ENCODE measurements at places on chromosomes 3 and 15. TPM values are rescaled to one million over a fixed set of nuclear protein-coding genes. Genes with fewer than 3 reads are reported as not detected.

Gene KCNAB1
- polyA plus RNA-seq: not detected

Gene CASR
- polyA plus RNA-seq: 0.19 TPM

Gene TMEM87A
- polyA plus RNA-seq: 10.5 TPM

Gene CELSR3
- 1.7 TPM for polyA plus RNA-seq

Gene DNAH12
- polyA plus RNA-seq: not detected

Gene KCNMB2
- 0.06 TPM for polyA plus RNA-seq

Gene RTP1
- polyA plus RNA-seq: not detected

Gene CHRFAM7A
- 1.00 TPM for polyA plus RNA-seq

Gene SERF2
- polyA plus RNA-seq: 1,677 TPM

DNA sequence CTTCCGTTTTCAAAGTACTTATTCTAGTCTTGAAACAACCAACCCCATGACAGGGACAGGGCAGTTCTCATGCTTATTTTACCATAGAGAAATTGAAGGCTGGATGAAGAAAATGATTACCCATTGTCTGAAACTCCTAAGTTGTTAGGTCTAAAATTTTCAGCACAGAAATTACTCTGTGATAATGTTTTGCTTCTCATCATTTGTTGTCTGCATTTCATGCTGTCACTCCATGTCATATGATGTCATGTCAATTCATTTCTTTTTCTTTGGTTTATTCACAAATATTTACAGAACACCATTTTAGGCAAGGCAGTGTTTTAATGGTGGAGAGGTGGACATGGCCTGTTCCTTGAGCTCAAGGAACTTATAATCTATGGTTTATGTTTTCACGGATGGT is 98.2 kb upstream of the RASGRP1 start:
- H3K4me3 ChIP-seq: no peak overlapping the region
- no peaks in the 10 kb centered on the region for H3K36me3 ChIP-seq
- H3K27me3 ChIP-seq: no peaks in the 10 kb centered on the region
- H3K27ac ChIP-seq: no peak overlapping the region

- H3K27me3 ChIP-seq: peaks cover 3% of the 10 kb centered on the region
- no peaks in the 10 kb centered on the region for H3K4me1 ChIP-seq
- DNase-seq: peak; percentile 48
- no peaks in the 10 kb centered on the region for H3K36me3 ChIP-seq
These were observed 65.7 kb upstream of the ALDH1L1 start for GRCh38 chr3:126245811-126246727.

- H3K36me3 ChIP-seq: peaks cover under 1% of the 10 kb centered on the region
- H3K4me1 ChIP-seq: peaks cover 3% of the 10 kb centered on the region
These were observed 610 bp upstream of the SATB1 start for GRCh38 chr3:18425641-18426257.

- H3K4me3 ChIP-seq: no peak overlapping the region
- DNase-seq: peak; percentile 26
- H3K36me3 ChIP-seq: peaks cover 18% of the 10 kb centered on the region
- no peaks in the 10 kb centered on the region for H3K4me1 ChIP-seq
These were observed 4.8 kb downstream of the MESD start for GRCh38 chr15:80984856-80985255.

DNA sequence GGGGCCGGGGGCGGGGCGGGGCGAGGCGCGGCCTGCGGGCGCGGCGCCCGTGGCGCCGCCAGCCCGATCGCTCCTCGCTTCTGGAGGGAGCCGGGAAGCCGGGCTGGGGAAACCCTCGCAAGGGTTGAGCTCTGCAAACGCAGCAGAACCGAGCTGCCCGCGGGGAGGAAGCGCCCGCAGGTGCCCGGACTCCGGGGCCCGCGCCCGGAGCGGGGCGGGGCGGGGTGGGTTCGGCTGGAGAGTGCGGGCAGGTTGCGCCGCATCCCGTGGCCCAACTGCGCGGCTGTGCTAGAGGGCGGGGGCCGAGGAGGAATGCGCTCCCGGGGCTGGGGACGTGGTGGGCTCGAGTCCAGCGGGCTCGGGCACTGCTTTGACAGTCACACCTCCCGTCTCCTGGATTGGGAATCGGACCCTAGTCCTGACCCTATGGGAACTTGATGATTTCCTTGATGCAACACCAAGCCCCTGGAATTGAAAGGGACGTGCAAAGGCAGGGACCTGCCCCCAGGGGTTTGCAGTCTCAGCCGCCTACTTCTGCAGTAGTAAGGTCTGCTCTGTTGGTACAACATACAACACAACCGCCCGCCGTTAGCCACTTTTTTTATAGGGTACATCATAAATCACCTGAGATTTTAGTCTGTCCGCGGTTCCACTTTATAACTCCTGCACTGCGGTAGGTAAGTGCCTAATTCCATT is 34.3 kb downstream of the ZBTB38 start:
- peaks cover 24% of the 10 kb centered on the region for H3K36me3 ChIP-seq
- H3K4me3 ChIP-seq: peak overlapping the region; percentile 84
- peak overlapping the region; percentile 97 for H3K27ac ChIP-seq

DNA sequence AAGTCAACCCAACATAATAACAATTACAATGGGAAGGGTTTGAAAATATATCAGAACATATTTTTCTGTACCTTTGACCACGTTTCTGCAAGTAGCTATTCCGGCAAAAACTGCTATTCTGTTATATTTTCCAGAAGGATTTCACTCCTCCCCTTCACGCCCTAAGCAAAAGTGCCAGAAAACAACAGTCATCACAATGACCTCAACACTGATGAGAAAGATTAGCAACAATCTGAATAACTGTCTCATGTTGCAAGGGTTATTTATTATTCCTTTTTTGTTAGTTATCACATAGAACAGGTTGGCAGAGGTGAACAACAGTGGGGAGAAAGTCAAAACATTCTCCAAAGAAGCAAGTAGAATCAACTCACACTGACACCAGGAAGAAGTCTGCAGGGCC is 269.4 kb upstream of the ARRDC4 start:
- DNase-seq: no peak
- no peaks in the 10 kb centered on the region for H3K36me3 ChIP-seq
- no peaks in the 10 kb centered on the region for H3K27me3 ChIP-seq

GRCh38 chr3:121768452-121768851 is 18.9 kb upstream of the GOLGB1 start:
- H3K27me3 ChIP-seq: no peaks in the 10 kb centered on the region
- no peak for DNase-seq
- H3K4me1 ChIP-seq: no peaks in the 10 kb centered on the region
- peaks cover 25% of the 10 kb centered on the region for H3K36me3 ChIP-seq

DNA sequence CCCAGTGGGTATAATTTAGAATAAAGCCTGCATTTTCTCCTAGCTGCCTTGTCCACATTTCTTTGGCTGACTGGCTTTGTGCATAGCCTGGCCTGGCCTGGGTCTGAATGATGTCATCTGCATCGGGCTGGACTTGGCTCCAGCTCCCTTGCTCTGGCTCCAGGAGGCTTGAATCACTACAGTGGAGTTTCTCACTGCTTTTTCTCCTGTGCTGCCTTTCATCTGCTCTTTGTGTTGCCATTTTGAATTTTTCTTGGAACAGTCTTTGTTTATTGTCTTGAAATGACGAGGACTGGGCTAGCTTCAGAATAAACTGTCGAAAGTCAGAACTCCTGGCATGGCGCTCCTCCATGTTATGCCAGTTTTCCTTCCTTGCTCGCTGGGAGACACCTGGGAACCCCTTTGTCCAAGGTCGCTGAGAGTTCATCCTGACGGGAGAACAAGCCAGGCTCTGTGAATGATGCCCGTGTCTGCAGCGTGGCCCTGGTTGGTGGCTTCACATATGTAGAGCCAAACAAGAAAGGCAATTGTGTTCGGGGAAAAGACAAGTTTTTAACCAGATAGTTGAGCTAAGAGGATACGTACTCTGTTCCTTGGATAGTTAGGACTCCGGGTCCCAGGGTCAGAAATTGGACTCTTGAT is 258.9 kb downstream of the PDZRN3 start:
- H3K4me3 ChIP-seq: no peak overlapping the region
- no peaks in the 10 kb centered on the region for H3K4me1 ChIP-seq
- H3K27me3 ChIP-seq: no peaks in the 10 kb centered on the region
- peaks cover 1% of the 10 kb centered on the region for H3K36me3 ChIP-seq

DNA sequence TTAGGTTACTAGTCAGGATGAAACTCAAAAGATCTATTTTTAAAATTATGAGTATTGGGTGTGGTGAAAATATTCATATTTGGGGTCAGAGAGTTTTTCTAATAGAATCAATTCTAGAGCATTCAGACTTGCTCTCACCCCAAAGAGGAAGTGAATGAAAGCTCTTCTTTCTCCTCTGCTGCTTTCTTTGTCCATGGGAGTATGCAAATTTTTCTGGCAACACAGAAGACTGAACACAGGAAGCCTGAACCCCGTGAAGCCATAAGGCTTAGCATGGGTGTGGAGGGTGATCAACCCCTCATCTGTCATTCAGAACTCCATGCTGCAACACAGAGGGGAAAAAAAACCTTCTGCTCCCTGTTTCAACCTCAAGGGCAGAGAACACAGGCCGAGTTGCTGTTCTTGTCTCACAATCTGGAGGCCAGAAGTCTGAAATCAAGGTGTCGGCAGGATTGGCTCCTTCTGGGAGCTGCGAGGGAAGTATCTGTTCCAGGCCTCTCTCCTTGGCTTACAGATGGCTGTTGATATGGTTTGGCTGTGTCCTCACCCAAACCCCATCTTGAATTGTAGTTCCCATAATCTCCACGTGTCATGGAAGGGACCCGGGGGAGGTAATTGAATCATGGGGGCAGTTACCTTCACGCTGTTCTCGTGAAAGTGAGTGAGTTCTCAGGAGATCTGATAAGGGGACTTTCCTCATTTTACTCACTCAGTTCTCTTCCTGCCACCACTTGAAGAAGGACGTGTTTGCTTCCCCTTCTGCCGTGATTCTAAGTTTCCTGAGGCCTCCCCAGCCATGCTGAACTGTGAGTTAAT is 33.7 kb upstream of the CD47 start:
- peak overlapping the region; percentile 57 for H3K27ac ChIP-seq
- DNase-seq: no peak

- no peak overlapping the region for H3K27ac ChIP-seq
- no peaks in the 10 kb centered on the region for H3K36me3 ChIP-seq
- no peak overlapping the region for H3K4me3 ChIP-seq
- no peak for DNase-seq
- H3K4me1 ChIP-seq: no peaks in the 10 kb centered on the region
These were observed 20.5 kb downstream of the RBPMS2 start for GRCh38 chr15:64754663-64755426.

GRCh38 chr3:144677103-144677502 is 705.5 kb downstream of the DIPK2A start:
- no peak for DNase-seq
- H3K27me3 ChIP-seq: no peaks in the 10 kb centered on the region
- H3K4me1 ChIP-seq: no peaks in the 10 kb centered on the region
- no peak overlapping the region for H3K27ac ChIP-seq

DNA sequence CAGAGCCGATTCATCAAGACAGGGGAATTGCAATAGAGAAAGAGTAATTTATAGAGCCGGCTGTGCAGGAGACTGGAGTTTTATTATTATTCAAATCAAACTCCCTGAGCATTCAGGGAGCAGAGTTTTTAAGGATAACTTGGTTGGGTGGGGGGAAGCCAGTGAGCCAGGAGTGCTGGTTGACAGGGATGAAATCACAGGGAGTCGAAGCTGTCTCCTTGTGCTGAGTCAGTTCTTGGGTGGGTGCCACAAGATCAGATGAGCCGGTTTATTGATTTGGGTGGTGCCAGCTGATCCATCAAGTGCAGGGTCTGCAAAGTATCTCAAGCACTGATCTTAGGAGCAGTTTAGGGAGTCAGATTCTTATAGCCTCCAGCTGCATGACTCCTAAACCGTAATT is 95.4 kb upstream of the CCDC80 start:
- H3K27ac ChIP-seq: no peak overlapping the region
- H3K4me1 ChIP-seq: no peaks in the 10 kb centered on the region
- H3K36me3 ChIP-seq: no peaks in the 10 kb centered on the region
- no peak for DNase-seq

DNA sequence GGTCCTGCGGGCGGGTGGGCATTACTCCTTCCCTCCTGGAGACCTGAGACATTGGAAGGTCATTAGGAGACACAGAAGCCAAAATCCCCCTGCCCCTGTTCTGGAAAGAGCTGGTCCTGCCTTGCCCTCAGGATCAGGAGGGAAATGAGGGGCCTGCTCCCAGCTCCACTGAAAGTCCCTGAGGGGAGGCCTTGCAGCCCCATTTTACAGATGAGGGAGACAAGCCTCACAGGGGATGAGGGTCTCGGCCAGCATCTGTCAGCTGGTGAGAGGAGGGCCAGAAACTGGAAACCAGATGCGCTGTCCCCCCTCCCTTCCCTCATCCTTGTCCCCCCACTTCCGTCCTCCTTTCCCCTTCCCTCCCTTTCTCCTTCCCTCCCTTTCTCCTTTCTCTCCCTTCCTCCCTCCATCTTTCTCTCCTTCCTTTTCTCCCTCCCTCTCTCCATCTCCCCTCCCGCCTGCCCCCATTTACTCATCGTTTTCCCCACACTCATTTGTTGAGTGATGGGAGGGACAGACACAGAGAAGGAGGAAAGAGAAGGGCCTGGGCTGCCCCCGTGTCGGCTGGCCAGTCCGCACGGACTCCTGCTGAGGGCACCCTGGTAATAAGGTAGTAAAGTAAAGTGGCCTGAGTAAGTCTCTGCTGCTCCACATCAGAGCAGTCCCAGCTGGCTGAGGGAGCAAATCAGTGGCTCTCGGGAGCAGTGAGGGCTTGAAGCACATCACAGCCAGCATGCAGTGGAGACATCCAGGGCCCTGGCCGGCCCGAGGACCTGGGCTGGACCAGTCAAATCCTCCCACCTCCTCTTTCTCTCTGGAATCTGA is 112.4 kb upstream of the ALDH1A3 start:
- H3K27me3 ChIP-seq: no peaks in the 10 kb centered on the region
- no peaks in the 10 kb centered on the region for H3K4me1 ChIP-seq
- H3K4me3 ChIP-seq: no peak overlapping the region
- no peaks in the 10 kb centered on the region for H3K36me3 ChIP-seq
- H3K27ac ChIP-seq: no peak overlapping the region
- no peak for DNase-seq

DNA sequence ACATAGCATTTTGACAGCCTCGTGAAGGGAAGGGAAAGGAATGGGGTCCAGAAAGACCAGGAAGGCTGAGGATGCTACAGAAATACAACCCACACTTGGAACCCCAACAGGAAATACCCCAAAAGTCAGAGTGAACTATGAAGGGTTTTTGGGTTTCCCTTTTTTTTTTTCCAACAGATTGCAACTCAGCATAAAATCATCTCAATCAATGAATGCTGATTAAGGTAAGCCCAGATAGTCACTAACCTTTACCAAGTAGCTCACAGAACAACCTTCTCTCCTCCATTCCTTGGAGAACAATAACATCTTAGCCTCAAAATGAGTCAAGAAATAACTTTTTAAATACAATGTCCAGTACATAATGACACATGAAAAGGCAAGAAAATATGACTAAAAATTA is 93.7 kb upstream of the OCA2 start:
- H3K27ac ChIP-seq: no peak overlapping the region
- no peak overlapping the region for H3K4me3 ChIP-seq
- no peak for DNase-seq
- peaks cover 7% of the 10 kb centered on the region for H3K36me3 ChIP-seq
- H3K4me1 ChIP-seq: no peaks in the 10 kb centered on the region
- no peaks in the 10 kb centered on the region for H3K27me3 ChIP-seq

GRCh38 chr15:34616613-34617012 is 33.2 kb upstream of the GOLGA8B start:
- no peak overlapping the region for H3K4me3 ChIP-seq
- no peak for DNase-seq
- no peaks in the 10 kb centered on the region for H3K4me1 ChIP-seq
- H3K36me3 ChIP-seq: no peaks in the 10 kb centered on the region
- H3K27me3 ChIP-seq: no peaks in the 10 kb centered on the region
